ENCODE measurements at places on chromosomes 6 and 20.

GRCh38 chr6:89146718-89147700, 1.2 kb downstream of the PM20D2 start:
- peak; percentile 62 for DNase-seq

DNA sequence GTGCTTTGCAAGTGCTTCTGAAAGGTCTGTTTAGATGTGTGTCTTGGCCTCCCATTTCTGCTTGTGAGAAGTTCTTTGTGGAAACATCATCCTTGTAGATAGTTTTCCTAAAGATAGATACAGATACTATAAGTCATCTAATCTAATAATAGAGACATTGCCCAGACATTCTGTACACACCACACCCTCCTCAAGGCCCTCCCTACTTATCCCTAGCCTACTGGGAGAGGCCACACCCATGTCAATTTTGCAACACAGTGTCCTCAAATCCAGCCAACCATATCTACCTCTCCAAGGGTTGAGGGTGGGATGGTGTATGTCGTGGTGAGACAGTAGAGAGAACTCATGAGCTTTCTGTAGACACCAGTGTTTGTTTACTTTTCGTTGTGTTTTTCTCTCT, 6.2 kb downstream of the KDM1B start:
- DNase-seq = no peak

GRCh38 chr6:129767776-129768485, 58.0 kb upstream of the ARHGAP18 start:
- DNase-seq = no peak

- DNase-seq = no peak
Observed at GRCh38 chr6:154092326-154092962, 53.4 kb downstream of the OPRM1 start.

DNA sequence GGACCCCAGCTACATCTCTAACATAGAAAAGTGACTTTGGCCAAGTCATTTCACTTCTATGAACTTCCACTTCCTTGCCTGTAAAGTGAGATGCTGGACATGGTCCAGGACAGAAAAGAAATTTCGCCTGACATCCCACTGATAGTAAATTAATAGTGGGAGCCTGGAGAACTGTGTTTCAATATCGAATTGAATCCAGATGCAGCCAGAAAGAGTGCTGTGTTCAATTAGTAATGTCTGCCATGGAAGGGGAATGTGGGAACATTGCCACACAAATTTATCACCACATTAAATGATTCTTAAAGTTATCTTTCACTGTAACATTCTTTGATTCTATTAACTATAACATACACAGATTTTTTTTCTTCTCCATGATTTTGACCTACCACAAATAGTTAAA, 255.0 kb downstream of the HACE1 start:
- DNase-seq = no peak

GRCh38 chr20:37845241-37845681, 57.7 kb upstream of the VSTM2L start:
- no peak for DNase-seq

- peak; percentile 6 for DNase-seq
Observed at GRCh38 chr6:15876406-15876805, 213.6 kb upstream of the DTNBP1 start.

DNA sequence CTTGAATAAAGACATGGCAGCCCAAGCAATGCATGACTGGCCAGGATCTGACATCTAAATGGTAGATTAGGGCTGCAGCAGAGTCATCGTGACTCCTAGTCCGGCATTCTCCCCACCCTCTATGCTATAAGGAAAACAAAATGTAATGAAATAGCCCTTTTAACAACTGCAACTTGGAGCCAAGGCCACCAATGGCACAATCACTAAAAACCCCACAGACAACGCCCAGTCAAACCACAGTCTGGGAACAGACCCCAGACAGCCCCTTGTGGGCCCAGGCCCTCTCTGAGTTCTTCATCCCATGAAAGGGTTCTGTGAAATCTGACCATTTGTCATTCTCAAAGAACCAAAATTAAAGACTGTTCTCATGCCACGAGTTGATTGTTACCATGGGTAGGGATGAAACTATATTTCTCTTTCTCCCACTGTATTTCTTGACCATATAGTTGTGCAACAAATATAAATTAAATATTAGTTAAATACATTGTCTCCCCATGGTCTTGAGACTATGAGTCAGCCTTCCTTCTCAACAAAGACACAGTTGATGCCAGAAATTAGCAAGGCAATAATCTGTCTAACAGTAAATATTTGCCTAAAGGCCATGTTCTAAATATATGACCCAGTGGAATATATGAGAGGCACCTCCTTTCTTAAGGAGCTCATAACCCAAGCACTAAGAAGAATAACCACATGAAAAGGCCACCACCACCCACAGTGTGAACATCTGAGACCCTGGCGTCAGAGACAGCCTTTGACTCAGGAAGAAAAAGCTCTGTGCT, 85.6 kb upstream of the SSTR4 start:
- no peak for DNase-seq

DNA sequence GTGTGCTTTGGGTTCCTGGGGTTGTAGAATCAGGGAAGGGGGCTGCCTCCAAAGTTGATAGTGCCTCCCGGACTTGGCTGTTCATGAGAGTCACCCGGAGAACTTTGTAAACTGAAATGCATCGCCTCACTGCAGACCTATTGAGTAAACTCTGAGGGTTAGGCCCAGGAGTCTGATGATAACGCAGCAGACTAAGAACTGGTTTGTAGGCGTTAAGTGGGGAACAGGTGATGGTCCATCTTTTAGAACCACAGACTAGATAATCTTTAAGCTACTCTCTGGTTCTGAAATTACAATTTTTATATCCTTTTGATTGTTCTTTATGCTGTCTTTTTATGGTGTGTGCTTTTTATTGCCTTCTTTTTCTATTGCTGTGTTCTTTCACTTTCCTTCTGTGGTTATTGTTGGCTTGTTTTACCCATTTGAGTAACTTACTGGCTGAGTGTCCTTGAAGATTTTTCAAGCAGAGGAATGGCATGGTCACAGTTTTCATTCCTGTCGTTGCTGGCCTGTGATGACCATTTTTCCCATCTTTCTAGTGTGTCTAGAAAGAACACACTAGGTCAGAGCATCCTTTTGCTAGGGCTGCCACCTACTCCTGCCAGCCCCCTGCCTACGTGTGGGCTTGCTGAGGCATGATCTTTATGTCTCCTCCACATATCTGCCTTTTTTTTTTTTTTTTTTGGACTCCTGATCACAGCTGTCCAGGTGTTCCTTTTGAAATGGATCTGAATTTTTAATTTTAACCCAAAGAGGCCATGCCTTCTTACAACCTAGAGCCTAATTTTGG, 30.9 kb downstream of the LRRC1 start:
- DNase-seq = no peak

- no peak for DNase-seq
Observed at GRCh38 chr20:33995053-33995831, 1.5 kb downstream of the RALY start.

- no peak for DNase-seq
Observed at GRCh38 chr20:34045294-34045693, 51.6 kb downstream of the RALY start.

- no peak for DNase-seq
Observed at GRCh38 chr6:24856901-24857670, 58.4 kb upstream of the ARMH2 start.

- no peak for DNase-seq
Observed at GRCh38 chr6:66578362-66578761, 871.3 kb upstream of the EYS start.

DNA sequence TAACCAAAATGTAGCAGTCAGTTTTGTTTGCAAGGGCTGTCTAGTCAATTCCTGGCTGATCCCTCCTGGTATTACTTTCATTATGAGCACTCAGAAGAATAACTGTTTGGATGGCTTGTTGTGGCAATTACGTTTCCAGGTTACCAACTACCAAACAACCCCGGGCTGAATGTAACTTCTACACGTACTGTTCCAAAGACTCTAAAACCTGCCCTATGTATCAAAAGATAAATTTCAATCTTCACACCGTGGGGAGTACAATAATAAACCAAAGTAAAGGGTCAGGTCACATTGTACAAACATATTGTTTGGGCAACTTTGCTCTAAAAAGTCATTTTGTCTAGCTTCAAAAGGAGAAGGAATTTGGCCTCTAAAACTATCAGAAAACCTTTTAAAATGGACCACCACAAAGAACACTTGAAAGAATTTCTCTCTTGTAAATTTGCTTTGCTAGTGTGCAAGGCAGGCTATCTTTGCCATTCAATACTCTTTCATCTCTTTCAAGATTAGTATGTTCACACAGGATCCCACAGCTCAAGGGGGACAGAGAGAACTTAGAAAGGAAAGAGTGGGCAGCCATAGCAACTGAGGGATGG, 27.6 kb downstream of the DCDC2 start:
- DNase-seq = peak; percentile 53

- no peak for DNase-seq
Observed at GRCh38 chr6:127855542-127856159, 45.2 kb downstream of the THEMIS start.

DNA sequence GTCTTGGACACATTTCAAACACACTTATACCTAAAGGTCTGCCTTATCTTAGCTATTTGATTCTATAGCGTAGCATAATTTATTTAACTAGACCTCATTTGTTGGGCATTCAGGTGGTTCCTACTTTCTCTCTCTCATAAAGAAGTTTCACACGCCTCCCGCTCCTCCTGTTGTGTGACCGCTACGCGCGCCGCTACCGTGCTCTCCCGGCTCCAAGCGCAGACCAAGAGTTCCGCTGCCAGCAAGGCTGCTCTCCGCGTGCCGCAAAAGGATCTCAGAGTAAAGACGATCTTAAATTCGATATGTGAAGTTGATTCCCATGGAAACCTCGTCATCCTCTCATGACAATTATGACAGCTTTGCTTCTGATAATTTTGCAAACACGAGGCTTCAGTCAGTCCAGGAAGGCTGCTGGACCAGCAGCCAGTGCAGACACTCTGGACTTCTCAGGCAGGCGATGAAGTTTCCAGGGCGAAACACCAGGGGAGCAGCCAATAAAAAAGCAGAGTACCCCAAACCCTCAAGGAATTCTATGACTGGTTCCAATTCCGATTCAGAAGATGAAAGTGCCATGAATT, 20.4 kb downstream of the PRSS16 start:
- no peak for DNase-seq

DNA sequence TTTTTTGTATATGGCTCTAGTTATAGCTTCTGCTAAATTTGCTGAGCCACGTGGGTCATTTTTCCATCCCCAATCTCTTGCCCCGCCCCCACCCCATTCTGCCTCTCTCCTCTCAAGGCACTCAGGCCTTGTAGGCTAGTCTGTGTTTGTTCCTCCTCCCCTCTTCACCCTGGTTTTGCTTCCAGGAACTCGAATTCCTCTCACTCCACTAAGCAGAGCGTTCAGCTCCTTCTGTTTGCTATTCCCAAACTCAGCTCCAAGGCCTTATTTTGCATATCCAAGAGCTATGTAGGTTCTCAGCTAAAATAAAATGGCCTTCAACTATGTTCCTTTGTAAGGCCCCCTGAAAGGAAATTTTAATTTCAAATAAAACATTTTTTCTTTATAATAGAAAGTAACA, 1293.7 kb downstream of the EPHA7 start:
- DNase-seq = no peak

- DNase-seq = no peak
Observed at GRCh38 chr6:122452509-122452908, 19.1 kb downstream of the SERINC1 start.

- DNase-seq = no peak
Observed at GRCh38 chr6:4858194-4859015, 82.2 kb downstream of the CDYL start.
